NCI-H146 (cell line): ENCODE measurements at places on chromosomes 12 and 14.

GRCh38 chr14:77337880-77338279, 17.0 kb downstream of the GSTZ1 start:
- DNase-seq, result no peak

- DNase-seq, result peak; percentile 80
These were observed 1059.8 kb downstream of the TMEM121 start for GRCh38 chr14:106586098-106586704.

DNA sequence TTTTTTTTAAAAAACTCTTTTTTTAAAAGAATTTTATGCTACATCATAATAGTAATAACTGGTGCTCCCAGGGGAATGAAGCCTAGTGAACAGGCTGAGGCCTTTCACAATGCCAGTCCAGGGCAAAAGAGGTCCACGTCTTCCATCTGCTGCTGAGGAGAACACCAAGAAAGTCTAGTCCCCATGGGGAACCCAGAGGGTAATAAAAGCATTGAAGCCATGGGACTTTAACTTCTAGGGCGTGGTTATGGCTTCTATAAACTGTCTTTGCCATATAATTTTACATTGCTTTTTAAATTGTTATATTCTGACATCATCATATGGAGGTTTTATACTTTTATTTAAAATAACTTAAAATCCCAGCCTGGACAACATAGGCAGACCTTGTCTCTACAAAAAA, 64.3 kb downstream of the SLC16A7 start:
- DNase-seq, result no peak

GRCh38 chr12:77232045-77232444, 166.7 kb upstream of the E2F7 start:
- DNase-seq, result no peak

DNA sequence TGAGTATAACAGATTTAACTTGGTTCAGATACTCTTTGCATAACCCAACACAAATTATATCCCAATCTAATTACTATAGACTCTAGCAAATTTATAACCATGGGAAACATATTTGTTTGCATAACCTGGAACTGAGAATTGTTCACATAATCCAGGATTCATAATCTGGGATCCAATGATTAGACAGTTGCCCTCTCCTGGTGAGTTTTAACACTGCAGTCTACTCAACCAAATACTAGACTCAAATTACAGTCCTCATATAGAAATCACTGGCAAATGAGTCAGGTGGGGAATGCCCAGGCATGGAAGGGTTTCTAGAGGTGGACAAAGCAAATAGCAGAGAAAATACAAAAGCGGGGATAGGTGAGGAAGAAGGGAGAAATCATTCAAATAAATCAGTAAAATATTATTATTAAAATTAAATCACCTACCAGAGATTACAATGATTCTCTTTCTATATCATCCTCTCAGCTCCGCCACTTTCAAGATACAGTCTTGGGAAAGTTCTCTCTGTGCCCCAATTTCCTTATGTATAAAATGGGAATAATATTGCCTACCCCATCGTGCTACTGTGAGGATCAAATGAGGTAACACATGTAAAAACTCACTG, 9.4 kb downstream of the GCH1 start:
- peak; percentile 55 for DNase-seq

GRCh38 chr12:106107566-106107965, 31.2 kb downstream of the NUAK1 start:
- DNase-seq, result no peak
